ENCODE measurements at places on chromosomes 13 and 19.

DNA sequence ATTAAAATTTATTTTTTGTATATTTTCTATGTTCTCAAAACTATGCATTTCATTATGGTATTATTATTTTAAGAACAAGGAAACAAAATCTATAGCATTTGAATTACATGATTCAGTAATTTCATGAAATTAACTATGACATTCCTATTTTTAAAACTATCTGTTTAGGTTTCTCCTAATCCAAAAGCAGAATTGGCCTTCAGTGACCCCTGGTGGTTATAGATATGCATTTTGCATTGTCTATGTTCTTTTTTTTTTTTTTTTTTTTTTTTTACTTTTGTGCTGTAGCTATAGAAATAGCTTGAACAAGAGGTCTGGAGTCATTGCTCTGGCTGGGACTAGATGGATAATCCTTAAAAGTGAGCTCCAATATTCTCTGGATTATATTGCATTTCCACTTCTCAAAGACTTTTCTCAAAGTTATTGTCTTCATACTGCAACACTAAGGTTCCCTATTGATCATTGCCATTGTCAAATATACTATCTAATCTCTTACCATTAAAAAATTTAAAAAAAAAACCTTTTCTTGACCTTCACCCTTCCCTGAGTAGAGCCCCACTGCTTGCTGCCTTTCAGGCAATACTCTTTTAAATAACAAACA, 15.9 kb upstream of the DNAJC3 start:
- DNase-seq: no peak

DNA sequence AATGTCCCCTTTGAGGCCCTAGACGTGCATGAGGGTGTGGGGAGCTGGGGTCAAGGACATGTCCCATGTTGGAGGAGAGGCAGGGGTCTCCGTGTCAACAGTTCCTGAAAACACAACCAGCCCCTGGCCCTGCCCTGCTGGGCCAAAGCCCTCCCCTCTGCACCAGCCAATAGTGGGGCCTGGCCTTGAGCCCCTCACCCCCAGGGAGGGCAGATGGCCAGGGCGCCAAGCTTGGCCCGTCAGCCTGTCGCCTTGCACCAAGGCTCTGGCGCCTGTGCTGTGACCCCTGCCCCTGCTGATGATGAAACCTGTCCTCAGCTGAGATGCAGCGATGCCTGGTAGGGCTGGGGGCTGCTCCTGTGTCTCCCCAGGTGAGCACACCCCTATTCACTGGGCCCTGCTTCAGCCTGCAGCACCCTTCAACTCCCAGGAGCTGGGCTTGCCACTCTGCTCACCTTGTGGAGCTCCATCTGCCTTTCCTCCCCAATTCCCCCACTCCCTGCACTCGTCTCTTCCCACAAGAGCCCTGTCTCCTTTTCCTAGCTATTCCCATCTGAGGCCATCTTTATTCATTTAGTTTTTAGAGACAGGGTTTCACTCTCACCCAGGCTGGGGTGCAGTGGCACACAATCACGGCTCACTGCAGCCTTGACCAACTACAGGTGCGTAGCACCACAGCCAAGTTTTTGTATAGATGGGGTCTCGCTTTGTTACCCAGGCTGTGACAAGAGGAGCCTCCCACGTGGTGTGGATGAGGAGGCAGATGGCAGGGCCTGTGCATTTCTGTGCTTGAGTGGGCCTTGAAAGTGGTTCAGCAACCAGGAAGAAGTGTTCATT, 2.1 kb upstream of the HAMP start:
- no peak for DNase-seq

DNA sequence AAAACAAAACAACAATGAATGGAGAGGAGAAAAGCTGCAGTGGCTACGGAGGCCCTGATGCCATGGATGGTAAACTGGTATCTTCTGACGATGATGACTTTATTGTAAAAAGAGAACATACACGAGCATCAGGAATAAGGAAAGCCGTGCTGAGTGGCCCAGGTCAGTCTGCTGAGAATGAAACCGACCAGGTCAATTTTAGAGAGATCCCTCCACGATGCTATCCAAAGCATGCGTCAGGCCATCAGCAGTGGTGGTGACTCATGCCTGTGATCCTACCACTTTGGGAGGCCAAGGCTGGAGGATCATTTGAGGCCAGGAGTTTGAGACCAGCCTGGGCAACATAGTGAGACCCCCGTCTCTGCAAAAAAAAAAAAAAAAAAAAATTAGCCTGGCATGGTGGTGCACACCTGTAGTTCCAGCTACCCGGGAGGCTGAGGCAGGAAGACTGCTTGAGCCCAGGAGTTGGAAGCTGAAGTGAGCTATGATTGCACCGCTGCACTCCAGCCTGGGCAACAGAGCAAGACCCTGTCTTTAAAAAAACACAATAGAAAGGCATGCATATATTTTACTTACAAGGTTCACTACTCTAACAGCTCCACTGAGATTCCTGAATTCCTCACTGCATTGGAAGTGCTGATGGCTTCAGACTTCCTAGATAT, 62.3 kb downstream of the GADD45B start:
- DNase-seq: no peak

- DNase-seq: no peak
These were observed 459.4 kb downstream of the FOXO1 start for GRCh38 chr13:40207001-40207478.

GRCh38 chr19:35851213-35852028, 883 bp downstream of the NPHS1 start:
- no peak for DNase-seq
